ENCODE measurements at places on chromosomes 6 and 20. TPM values are rescaled to one million over a fixed set of nuclear protein-coding genes. Genes with fewer than 3 reads are reported as not detected.

- H3K4me3 ChIP-seq = no peak overlapping the region
- no peak overlapping the region for H3K27ac ChIP-seq
- DNase-seq = no peak
- H3K4me1 ChIP-seq = no peaks in the 10 kb centered on the region
- no peaks in the 10 kb centered on the region for H3K27me3 ChIP-seq
- peaks cover 28% of the 10 kb centered on the region for H3K36me3 ChIP-seq
Measured at GRCh38 chr6:7232351-7232750, 80.6 kb downstream of the SSR1 start.

- no peak overlapping the region for H3K27ac ChIP-seq
- no peaks in the 10 kb centered on the region for H3K27me3 ChIP-seq
- H3K36me3 ChIP-seq = no peaks in the 10 kb centered on the region
- no peaks in the 10 kb centered on the region for H3K4me1 ChIP-seq
- no peak overlapping the region for H3K4me3 ChIP-seq
Measured at GRCh38 chr20:24805456-24806238, 143.4 kb upstream of the CST7 start.

SLC17A1 gene
- not detected for total RNA-seq

DNA sequence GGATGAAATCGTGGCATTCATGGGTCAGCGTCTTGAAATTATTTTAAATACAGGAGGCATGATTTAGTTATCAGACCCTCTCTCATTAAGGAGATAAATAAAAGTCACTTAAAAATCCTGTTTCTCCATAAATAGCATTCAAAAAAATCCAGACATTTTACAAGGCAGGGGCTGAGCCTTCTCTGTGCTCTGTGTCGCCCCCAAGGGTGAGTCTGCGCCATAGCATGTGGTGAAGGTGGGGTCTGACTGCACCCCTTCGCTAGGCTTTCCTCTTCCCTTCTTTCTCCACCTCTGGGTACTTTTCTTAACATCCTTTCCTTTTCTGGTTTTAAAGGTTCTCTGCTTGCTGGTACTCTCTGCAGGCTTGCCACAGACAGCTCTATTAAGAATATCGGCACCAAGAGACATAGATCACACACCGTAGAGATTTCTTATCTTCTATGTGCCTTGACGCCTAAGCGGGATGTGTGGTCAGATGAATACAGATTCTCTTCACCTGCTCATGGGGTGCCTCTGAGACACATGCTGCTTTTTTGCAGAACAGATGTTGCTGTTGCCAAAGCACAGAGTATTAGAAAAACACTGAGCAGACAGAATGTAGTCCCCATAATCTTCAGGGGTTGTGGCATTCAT is 20.1 kb upstream of the FAM209A start:
- H3K4me1 ChIP-seq = no peaks in the 10 kb centered on the region
- H3K4me3 ChIP-seq = no peak overlapping the region
- no peaks in the 10 kb centered on the region for H3K27me3 ChIP-seq

ETV7 gene
- 1.0 TPM for total RNA-seq

DNA sequence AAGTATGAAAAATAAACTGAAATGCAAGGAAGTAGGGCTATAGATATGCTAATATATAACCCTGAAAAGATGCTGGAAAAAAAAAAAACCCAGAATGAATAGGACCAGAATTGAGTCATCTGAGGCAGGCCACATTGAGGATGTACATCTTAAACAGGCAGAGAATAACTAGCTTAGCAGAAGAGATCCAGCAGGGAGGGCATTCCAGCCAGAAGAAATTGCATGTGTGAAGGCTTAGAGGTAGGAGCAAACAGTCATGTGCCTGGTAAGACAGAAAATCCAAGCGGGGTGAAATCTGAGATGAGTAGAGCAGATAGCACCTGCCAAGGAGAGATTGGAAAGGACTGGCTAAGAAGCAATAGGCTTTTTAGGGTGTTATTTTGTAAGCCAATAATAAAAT is 2.6 kb downstream of the COL19A1 start:
- no peak overlapping the region for H3K27ac ChIP-seq
- no peak for DNase-seq
- no peaks in the 10 kb centered on the region for H3K36me3 ChIP-seq
- H3K4me1 ChIP-seq = peaks cover 4% of the 10 kb centered on the region
- peaks cover 3% of the 10 kb centered on the region for H3K27me3 ChIP-seq

TAAR1 gene
- total RNA-seq = not detected

- peak; percentile 82 for DNase-seq
- H3K4me3 ChIP-seq = no peak overlapping the region
- H3K4me1 ChIP-seq = no peaks in the 10 kb centered on the region
- no peaks in the 10 kb centered on the region for H3K36me3 ChIP-seq
Measured at GRCh38 chr6:19719691-19720128, 117.5 kb upstream of the ID4 start.

DNA sequence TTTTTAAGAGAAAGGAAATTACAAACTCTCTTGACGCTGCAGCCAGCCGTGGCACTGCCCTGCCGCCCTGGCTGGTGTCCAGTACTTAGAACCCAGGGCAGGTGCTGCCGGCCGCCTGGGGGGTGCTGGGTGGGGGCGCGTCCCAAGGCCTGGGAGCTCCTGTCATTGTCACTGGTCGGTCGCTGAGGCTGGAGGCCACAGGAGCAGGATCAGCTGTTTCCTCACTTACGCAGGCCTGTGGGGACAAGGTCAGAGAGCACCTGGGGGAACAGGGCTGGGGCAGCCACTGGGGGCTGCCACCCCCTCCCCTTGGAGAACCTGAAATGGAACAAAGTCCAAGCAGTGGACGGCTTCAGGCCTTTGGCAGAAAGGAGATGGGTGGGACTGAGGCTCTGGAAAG is 5.6 kb downstream of the BIRC7 start:
- H3K4me3 ChIP-seq = no peak overlapping the region
- H3K4me1 ChIP-seq = no peaks in the 10 kb centered on the region
- DNase-seq = no peak
- no peaks in the 10 kb centered on the region for H3K27me3 ChIP-seq
- H3K27ac ChIP-seq = no peak overlapping the region

MUC21 gene
- total RNA-seq = not detected

GLP1R gene
- not detected for total RNA-seq

DNA sequence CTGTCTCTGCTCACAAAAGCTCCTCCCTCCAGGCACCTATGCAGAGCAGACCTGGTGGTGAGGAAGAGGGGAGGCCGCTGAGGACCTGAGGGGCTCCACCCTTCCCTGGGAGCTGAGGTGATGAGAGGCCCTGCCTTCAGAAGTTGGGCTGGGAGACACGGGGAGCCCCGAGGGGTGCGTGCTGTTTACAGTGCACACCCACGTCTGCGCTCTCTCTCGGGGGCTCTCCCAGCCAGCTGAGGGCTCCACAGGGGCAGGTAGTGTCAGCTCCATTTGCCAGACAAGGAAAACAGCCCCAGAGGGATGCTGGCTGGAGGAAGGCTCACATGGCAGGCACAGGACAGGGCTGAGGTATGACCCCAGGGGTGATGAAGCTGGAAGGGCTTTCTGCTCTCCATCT is 13.5 kb upstream of the NOL4L start:
- DNase-seq = no peak
- no peak overlapping the region for H3K4me3 ChIP-seq
- H3K27me3 ChIP-seq = no peaks in the 10 kb centered on the region
- no peaks in the 10 kb centered on the region for H3K36me3 ChIP-seq

ABHD16A gene
- 72.0 TPM for total RNA-seq

CGA gene
- not detected for total RNA-seq

- no peak overlapping the region for H3K4me3 ChIP-seq
- no peak for DNase-seq
Measured at GRCh38 chr6:100426744-100427338, 37.9 kb downstream of the SIM1 start.

- H3K27ac ChIP-seq = no peak overlapping the region
- no peak for DNase-seq
- no peaks in the 10 kb centered on the region for H3K4me1 ChIP-seq
Measured at GRCh38 chr6:30200551-30201281, 12.5 kb downstream of the TRIM26 start.

DNA sequence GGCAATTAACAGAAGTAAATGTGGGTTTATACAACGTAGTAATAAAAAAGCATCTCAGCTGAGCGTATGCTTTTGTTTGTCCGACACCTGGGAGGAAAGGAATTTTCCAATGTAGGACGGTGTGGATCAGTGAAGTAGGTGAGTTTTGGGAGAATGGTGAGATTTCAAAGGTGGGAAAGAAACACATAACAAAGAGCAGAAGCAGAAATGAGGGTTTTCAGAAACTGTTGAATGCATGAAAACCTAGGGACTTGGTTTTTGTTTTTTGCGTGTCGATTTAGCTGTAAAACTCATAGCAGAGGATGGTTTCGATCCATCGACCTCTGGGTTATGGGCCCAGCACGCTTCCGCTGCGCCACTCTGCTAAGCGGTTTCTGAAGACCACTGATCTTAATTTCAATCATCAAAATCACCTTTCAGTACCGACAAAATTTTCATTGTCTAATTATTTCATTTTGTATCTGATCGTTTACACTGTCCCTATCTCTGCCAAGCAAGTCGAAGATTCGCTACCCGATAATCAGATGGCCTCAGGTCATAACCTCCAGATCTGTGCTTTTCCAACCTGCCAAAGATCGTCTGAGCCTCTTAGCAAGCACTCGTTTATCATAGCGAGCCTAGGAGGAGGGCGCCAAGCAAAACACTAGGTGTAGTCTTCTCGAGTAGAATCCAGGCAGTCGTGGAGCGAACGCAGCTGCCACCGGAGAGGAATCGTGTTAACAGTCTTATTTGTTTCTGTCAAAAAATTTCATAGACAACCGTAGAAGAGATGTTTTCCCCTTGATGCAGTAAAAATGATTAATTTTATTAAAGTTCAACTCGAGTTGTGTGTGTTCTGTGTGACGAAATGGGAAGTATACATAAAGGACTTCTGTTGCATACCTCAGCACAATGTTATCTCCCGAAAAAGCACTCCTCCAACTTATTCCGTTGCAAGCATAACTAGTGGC is 20.9 kb upstream of the POM121L2 start:
- no peak overlapping the region for H3K27ac ChIP-seq
- peak; percentile 59 for DNase-seq
- H3K36me3 ChIP-seq = no peaks in the 10 kb centered on the region
- H3K4me3 ChIP-seq = peak overlapping the region; percentile 67
- no peaks in the 10 kb centered on the region for H3K4me1 ChIP-seq

DNA sequence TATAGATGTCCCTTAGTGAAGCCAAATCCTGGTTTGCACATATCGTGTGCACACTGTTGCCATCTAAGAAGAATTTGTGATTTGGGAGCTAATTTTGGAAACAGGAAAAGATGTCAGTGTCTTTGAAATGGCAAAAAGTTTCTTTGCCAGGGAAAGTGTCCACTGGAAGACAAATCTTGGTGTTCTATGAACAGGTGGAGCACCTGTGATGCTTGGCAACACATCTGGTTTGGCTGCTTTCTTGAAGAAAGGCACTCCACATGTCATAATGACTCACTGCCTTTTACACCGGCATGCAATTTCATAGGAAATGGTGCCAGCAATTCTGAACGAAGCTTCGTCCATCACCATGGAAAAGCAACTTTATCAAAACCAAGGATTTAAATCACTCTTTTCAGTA is 1040.0 kb upstream of the MAP3K7 start:
- H3K27ac ChIP-seq = no peak overlapping the region
- H3K27me3 ChIP-seq = no peaks in the 10 kb centered on the region
- H3K36me3 ChIP-seq = no peaks in the 10 kb centered on the region
- peak; percentile 12 for DNase-seq
- no peak overlapping the region for H3K4me3 ChIP-seq

All from fibroblast of lung (primary cell).